RWPE1 (cell line): ENCODE measurements at places on chromosomes 7 and 10.
A peak's percentile ranks its signal among the peaks of the same experiment; 100 is the strongest.

DNA sequence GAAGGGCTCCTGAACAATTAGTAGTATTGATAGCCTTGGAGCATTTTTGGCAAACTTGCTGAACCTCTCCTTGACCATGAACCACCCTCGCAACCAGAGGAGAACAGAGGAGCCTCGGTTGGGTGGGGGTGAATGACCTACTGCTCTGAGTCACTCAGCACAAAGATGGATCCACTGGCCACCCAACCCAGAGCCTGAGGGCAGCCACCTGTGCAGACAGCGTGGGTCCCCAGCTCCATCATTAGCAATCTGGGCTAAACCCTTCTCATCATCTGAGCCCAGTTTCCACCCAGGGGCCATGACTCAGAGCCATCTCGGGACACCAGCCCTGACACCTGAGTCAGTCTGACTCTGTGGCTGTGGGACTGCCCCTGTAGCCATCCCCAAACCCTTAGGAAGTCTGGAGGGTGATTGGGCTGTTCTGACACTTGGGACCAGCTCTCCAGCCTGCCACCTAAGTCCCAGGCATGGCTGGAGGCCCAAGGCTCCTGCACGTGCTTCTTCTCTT is 171.8 kb upstream of the GPR26 start:
- no peak for DNase-seq

- DNase-seq = no peak
Observed at GRCh38 chr7:101782896-101783295, 34.5 kb upstream of the CUX1 start.

GRCh38 chr10:18214691-18215563 is 74.7 kb downstream of the CACNB2 start:
- peak; percentile 55 for DNase-seq

DNA sequence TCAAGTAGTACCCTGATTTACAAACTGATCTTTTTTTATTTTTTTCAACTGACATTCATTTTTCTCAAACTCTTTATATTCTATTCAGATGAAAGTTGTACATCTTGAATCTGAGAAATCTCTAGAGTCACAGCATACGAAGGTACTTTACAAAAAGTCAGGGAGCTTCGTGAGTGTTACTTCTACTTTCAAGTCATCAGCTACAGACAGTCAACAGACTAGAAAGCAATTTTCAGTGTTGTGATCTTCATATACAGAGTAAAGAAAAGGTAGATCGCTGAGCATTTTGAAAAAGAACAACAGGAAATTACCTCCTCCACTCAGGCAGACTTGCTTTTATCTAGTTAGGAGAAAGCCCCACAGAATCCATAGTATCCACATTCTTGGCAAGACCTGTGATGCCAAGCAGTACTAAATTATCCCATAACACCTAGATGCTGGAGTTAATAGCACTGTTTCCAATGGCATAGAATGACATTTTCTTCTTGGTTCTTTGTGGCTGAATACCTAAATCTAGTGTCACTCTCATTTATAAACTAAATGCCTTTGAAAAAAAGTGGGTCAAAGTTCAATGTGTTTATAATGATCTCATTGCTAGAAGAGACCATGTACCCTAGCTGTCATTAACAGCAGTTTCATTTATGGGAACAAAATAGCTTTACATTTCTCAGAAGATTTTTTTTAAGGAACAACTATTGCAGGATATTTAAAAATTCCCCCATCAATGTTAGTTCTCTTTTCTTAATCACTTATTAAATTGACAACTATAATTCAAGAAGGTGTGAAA is 12.0 kb upstream of the ZNF800 start:
- DNase-seq = no peak

GRCh38 chr10:73899423-73899822 is 11.5 kb upstream of the PLAU start:
- DNase-seq = peak; percentile 88

DNA sequence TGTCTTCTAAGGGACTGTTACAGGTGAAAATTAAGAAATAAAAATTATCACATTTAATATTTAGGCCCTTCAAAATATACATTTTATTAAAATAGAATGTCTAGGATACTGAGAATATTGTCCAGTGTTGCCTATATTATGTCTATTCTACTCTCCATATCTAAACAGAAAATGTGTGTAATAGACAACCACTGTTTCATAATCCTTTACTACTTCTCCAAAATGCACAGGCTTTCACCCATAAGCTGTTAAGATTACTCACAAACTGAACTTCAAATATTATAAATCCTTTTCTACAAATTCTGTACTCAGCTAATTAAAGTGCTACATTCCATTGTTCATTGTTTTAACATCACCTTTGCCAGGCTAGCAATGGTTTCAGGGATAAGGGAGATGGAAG is 56.7 kb upstream of the TFEC start:
- no peak for DNase-seq

DNA sequence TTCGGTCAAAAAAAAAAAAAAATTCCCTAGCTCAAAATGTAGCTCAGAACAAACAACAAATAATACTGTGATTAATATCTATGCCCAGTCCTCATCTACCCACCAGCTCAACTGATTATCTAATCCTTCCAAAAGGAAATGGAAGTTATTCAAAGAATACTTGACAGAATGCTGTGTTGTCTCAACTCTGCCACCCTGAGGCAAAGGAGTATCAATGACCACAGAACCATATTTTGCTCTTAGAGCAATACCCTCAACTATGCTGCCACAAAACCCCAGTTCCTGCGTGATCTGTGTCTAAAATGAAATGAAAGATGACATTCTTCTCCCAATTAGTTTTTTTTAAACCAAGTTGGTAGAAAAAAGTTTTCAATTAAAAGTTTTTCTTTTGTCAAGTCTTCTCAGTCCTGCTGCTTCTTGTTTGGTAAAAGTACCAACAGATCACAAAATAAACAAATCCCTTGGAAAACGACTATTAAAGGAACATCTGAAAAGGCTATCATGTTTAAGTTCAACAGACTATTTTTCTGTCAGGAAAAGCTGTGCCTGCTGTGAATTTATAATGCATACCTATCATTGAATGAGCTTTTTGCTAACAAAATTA is 21.6 kb downstream of the RBM28 start:
- DNase-seq = peak; percentile 11

GRCh38 chr7:17988141-17988540 is 39.5 kb downstream of the PRPS1L1 start:
- no peak for DNase-seq

DNA sequence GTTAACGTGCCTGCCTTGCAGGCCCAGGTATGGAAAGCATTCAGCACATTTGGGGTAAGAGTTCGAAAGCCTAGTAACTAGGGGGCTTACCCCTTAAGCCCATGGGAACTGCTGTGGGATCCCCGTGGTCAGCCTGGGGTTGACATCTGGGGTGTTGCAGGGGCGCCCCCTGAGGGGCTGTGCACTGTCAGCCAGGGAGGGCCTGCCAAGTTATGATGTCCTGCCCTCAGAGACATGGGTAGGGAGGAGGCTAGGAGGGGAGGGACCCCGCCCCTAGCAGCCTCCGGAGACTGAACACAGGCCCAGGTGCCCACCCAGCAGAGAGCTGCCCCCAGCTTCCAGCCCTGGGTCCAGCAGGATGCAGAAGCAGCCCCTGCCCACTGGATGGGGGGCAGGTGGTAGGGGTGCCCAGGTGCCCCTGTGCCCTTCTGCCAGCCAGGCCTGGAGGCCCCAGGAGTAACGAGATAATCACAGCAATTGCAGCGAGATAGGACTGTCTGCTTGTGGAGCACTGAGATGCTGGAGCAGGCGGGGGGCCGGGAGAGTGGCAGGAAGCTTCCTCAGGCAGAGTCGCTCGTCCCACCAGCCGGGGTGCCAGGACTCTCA is 153.3 kb downstream of the UBE2H start:
- no peak for DNase-seq

- no peak for DNase-seq
Observed at GRCh38 chr10:80504158-80504811, 33.4 kb upstream of the SH2D4B start.

DNA sequence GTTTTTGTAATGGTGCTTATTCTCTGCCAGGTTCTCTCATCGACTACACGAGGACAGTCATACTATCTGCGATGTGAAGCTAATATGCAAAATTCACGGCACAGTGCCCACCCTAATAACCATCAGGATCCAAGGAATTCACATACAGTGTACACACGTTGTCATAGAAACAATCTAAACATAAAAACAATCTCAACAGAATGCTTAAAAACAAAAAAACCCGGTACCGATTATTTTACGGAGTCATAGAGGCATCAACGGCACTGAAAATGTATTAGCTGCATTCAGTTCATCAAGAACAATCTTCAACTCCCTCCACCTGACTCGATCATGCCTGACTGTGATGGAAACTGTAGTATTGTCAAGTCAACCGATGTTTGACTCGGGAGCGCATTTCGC is 628 bp downstream of the MRPS33 start:
- DNase-seq = no peak

GRCh38 chr10:124994573-124995473 is 52.9 kb downstream of the ZRANB1 start:
- no peak for DNase-seq

DNA sequence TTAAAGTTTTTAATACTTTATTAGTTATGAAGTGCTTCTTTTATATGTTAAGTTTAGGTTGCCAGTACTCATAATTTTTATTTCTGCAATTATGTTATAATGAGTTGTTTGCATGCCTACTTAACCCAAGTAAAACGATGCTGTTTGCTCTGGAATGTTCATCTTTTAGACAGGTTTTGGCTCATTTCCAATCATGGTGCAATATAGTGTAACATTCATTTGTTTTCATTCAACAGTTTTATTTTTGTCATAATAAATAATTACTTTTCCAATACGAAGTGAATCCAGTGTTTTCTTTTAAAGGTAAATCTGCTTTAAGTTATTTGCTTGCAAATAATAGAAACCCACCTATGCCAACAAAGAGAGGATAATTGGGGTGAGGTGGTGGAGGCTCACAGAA is 22.1 kb downstream of the ARL5B start:
- no peak for DNase-seq

DNA sequence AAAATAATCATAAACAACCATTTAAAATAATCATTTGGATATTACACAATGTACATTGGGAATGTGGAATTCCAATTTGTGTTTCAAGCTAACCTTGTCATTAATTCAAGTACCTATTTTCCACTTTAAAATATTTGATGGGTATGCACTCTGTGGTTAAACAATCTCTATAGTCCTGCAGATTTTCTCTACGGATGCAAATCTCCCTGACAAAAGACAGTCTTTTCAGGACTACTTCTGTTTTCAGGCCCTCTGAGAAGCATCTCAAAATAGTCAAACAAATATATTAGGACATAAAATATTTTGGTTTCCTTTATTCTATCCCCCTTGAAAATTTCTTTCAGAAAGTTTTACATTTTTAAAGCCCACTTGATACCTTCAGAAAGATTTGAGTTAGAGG is 735.6 kb upstream of the MBL2 start:
- no peak for DNase-seq

- DNase-seq = no peak
Observed at GRCh38 chr10:73251683-73252444, 580 bp downstream of the MRPS16 start.

GRCh38 chr7:22435720-22436119 is 64.3 kb downstream of the STEAP1B start:
- no peak for DNase-seq

- no peak for DNase-seq
Observed at GRCh38 chr10:4639960-4640359, 186.0 kb upstream of the AKR1E2 start.

GRCh38 chr7:107043921-107044346 is 571 bp upstream of the PRKAR2B start:
- no peak for DNase-seq

DNA sequence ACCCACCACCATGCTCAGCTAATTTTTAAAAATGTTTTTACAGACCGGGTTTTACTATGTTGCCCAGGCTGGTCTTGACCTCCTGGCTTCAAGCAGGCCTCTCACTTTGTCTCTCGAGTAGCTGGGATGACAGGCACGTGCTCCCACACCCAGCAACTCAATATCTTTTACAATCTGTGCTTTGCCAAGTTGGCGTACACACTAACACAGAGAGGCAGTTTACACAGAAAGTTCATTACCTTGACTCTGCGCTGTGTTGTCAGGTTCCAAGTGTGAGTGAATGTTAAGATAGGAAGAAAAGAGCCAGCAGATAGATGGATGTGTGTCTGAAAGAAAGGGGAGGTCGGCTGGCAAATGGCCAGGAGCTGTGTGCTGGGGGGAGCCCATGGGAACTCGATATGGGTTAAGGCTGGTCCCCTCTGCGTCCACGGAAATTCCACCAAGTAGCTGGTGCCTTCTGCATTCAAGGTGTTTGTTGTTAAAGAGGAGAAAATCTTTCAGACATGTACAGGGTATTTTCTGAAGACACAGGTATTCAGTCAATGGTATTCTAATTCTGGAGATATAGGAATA is 299.8 kb downstream of the CAMK1D start:
- no peak for DNase-seq

DNA sequence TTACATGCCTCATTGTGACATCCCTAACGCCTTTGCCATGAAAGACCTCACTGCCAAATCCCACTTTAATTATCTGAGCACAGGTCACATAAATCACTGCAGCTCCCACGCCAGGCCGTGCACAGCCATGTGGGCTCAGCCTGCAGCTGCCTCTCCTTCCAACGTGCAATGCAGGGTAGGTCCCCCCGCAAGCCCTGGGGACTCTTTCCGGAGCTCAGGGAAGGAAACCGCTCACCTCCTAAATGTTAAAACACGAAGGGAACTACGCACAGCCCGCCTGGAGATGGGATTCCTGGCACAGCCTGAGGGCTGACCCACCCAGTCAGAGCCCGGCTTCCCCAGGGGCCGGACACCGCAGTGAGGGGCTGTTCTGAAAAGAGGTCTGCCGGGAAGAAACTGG is 128.0 kb downstream of the MAD1L1 start:
- DNase-seq = no peak

DNA sequence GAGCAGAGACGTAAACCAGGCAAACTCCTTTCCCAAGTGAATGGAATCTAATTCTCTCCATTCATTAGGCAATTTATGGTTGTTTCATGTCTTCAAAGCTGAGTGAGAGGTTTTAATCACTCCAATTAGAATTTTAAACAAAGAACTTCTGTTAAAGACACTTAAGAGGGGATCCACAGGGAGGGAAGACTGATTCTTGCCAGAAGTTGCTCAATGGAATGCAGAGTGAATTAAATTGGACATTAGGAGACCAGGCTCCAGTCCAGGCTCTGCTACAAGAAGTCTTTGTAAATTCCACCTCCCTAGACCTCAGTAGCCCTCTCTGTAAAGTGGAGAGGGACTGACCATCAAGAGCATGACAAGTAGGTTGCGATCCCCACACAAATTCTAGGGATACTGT is 130.7 kb upstream of the TMEM72 start:
- no peak for DNase-seq

DNA sequence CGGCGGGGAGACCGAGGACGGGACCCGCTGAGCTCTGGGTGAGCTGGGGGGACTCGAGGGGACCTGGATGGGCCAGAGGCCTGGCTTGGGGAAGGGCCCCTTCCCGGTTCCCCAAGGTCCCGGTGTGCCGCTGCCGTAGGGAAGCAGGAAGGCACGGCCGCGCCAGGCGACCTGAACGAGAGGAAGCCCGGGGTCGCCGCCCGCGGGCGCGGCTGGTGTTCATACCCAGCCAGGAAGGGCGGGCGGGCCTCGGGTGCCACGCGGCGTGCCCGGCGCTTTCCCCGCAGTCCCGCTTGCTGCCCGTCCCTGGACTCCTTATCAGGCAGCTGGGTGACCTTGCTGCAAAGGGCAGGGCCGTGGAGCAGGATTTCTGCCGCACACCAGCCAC is 38.0 kb downstream of the ZNF777 start:
- DNase-seq = no peak

GRCh38 chr7:90320418-90320800 is 695 bp downstream of the FAM237B start:
- no peak for DNase-seq

GRCh38 chr7:47371733-47372368 is 210.1 kb downstream of the TNS3 start:
- peak; percentile 80 for DNase-seq

GRCh38 chr10:100153239-100153825 is 32.5 kb downstream of the ERLIN1 start:
- DNase-seq = peak; percentile 26
